ENCODE measurements at places on chromosomes 4 and X.

DNA sequence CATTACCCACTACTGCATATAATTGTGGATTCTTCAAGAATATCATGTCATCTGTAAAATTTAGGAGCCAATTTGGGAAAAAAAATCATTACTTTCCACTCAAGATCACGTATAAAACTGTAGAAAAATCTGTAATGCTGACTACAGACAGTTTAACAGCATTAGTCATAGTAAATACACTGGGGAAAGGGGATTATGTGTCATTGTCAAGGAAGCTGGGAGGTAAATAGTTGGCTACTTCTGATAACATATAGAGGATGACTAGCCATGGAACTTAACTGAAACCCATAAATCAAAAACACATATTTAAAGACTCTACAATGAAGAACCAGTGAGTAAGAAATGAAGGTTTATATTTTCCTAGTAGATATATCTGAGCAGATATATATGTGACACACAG, 1666.4 kb upstream of the IGFBP7 start:
- no peak for DNase-seq

DNA sequence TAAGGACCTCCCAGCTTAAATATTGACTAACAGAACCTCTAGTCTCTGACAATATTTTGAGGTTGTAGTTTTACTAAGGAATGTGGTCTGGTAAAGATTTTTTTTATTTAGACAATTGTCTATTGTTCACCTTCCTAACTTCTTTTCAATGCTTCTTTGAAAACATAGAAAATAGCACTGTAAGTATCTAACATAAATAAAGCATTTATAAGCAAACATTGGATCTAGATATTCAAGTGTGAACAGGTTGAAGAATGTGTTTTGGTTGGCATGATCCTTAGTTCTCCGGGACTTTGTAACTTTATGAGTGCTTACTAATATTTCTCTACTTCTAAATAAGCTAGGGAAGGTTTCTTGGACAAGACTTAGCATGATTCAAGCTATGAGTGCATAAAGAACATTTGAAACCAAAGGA, 285.4 kb upstream of the ARSJ start:
- DNase-seq, result no peak

- DNase-seq, result no peak
Observed at GRCh38 chr4:91471280-91471679, 832.5 kb upstream of the GRID2 start.

GRCh38 chr4:38131371-38132091, 171.3 kb downstream of the PTTG2 start:
- peak; percentile 82 for DNase-seq

- no peak for DNase-seq
Observed at GRCh38 chrX:17596546-17597205, 140.6 kb upstream of the SCML1 start.

- DNase-seq, result no peak
Observed at GRCh38 chr4:154230091-154230490, 261.5 kb downstream of the DCHS2 start.

DNA sequence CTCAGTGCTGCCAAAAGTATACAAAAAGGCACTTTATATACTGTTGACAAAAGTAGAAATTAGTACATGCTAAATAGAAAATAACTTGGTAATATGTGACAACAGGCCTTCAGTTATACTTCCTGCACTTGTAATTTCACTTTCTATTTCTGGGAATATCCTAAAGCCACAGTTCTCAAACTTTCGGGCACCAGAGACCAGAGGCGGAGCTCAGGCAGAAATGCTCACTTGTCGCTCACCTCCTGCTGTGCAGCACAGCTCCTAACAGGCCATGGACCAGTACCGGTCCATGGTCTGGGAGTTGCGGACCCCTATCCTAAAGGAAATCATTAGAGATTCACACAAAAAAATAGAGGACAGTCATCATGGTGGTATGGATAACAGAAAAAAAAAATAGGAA, 25.7 kb downstream of the ACSL4 start:
- DNase-seq, result no peak

DNA sequence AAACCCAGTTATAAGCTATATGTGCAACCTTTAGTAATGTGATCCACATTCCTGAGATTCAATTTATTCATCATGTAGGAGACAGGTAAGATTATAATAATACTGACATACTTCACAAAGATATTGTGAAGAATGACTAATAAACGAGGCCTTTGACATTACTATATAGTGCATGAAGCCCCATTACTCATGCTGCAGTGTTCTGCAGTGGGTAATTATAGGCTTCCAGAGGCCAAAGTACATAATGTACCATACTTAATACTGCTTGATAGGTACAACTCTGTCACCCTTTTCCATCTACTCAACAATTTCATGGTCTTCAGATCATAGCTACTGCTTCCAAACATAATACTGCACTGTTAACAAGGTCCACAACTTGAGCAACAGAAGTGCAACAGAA, 68.9 kb downstream of the COL25A1 start:
- no peak for DNase-seq

- DNase-seq, result no peak
Observed at GRCh38 chr4:71635139-71635748, 148.6 kb downstream of the GC start.

GRCh38 chrX:96002431-96002830, 682.2 kb upstream of the DIAPH2 start:
- DNase-seq, result no peak

GRCh38 chr4:101229116-101229515, 118.2 kb downstream of the PPP3CA start:
- DNase-seq, result no peak

DNA sequence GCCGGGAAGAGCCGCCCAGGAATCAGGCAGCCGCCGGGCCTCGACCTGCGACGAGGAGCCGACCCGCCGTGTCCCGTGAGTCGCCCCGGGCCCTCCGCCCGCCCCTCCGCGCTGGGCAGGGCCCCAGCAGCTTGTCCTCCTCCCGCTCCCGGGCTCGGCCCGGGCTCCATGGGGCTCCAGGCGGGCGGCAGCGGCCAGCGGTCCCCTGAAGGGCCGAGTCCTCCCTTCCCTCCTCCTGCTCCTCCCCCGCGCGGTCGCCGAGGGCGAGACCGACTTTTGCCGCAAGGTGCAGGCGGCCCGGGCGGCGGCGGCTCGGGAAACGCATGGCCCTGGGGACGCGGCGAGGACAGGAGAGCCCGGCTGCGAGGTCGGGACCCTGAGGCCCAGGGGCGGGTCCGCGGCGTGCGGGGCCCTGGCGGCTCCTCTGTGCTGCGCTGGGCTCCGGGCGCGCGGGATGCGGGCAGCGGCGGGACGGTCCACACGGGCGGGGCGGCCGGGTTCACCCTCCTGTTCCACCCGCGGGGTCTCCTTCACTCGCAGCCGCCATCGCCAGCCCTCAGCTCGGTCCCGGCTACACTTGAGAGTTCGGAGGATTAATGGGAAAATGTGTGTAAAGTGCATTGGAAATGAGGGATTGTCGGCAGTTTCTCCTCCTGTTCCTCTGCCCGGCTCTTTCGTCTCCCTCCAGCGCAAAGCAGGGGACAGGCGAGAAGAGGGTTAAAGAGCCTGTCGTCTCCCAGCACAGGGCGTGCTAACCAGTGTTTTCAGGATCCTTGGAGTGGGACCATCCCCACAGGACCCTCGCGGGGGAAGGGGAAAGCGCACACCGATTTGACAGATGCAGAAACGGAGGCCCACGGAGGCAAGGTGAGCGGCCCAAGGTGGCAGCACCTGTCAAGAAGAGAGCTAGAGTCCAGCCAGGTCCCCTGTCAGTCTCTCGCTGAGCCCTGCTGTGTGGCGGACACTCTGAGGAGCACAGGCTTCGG, 16.6 kb upstream of the ZNF718 start:
- DNase-seq, result no peak

GRCh38 chr4:2574863-2575262, 38.4 kb downstream of the FAM193A start:
- no peak for DNase-seq

GRCh38 chr4:108833046-108833445, 70.2 kb upstream of the ETNPPL start:
- no peak for DNase-seq

DNA sequence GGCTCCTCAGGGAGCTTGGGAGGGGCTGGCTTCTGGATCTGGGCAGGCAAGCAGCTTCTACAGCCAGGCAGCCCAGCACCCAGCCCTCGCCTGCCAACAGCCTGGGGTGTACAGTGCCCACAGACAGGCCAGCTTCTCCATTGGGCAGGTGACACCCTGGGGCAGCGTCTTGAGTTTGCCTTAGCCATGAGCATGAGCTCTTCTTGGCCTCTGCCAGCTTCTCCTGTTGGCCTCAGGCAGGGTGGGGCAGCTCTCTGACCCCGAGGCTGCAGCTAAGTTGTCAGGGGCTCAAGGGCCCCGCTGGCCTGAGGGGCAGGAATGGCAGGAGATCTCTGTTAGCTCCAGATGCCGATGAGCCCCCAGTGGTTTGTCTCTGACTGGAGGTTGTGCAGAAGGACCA, 7.8 kb upstream of the CNGA2 start:
- no peak for DNase-seq

DNA sequence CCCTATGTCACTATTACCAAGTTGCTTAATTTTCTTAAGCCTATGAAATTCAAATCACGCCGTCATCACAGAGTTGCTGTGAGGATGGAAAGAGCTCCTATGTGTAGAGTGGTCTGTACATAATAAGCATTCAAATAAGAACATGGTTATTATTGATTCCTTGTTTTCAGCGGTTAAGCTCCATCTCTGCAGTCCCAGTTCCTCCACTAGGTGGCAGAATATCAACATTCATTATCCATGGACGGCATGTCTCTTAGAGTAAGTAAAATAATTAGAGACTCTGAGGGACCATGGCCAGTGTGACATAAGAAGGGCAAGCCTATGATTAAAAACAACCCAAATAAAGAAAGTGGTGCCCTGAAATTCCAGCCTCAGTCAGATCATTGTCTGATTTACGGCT, 132.5 kb upstream of the NHS start:
- DNase-seq, result peak; percentile 30

- no peak for DNase-seq
Observed at GRCh38 chrX:130025256-130025655, 42.8 kb downstream of the BCORL1 start.

DNA sequence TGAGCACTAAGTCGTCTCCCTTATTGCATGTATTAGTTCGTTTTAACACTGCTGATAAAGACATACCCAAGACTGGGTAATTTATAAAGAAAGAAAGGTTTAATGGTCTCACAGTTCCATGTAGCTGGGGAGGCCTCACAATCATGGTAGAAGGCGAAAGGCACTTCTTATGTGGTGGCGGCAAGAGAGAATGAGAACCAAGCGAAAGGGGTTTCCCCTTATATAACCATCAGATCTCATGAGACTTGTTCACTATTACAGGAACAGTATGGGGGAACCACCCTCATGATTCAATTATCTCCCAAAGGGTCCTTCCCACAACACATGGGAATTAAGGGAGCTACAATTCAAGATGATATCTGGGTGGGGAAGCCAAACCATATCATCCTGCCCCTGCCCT, 85.1 kb downstream of the LINC00632 start:
- DNase-seq, result no peak

- peak; percentile 78 for DNase-seq
Observed at GRCh38 chrX:70433848-70434351, 10.7 kb upstream of the DLG3 start.

All from naive thymus-derived CD8-positive, alpha-beta T cell (primary cell).